GM23338 (cell line): ENCODE measurements at places on chromosomes 16 and 17. TPM values are rescaled to one million over a fixed set of nuclear protein-coding genes. Genes with fewer than 3 reads are reported as not detected.

DNA sequence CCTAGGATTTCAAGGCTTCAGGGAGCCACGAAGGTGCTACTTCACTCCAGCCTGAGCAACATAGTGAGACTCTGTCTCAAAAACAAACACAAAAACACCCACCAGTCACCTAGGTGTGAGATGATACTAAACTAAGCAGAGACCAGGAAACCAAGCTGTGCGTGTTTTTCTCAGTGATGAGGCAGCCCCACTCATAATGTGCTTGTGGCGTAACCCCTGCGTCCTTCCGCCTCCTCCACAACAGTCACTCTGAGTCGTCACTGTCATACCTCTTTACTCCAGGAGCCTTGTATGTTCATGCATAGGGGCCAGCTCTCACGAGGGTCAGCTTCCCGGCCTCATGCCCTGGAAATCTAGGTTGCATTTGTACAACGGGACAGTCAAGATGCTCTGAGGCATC, 31.1 kb upstream of the SLC47A1 start:
- DNase-seq, result no peak

DNA sequence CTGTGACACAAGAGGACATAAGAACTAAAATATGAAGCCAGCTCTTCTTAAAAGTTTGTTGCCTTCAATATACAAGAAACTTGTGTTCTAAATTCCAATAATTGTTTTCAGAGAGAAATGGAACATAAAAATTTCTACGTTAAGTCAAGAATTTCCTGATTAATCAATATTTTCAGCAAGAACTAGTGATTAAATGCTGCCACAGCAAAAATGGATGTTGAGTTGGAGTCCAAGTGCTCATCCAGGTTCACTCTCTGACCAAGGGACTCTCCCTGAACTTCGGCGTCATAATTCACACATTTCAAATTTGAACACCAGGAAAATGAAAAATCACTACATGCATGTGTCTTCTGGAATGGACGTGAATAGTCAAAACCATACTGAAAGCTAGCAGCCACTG, 1263.6 kb upstream of the GOT2 start:
- no peak for DNase-seq

Gene CACNG1
- total RNA-seq, result not detected in 2 replicates

Gene SDR42E2
- total RNA-seq, result 0.08 TPM in 1 of 2 replicates, not detected in the other

Gene HOXB3
- total RNA-seq, result 0.17 TPM in 1 of 2 replicates, not detected in the other

Gene NGFR
- total RNA-seq, result 6.8 and 6.9 TPM in 2 replicates

Gene PRR35
- total RNA-seq, result 1.1 and 1.4 TPM in 2 replicates
